ENCODE measurements at places on chromosomes 7 and 10. TPM values are rescaled to one million over a fixed set of nuclear protein-coding genes. Genes with fewer than 3 reads are reported as not detected.

- no peak for DNase-seq
Measured at GRCh38 chr7:5630670-5631069, 150.8 kb downstream of the RNF216 start.

DNA sequence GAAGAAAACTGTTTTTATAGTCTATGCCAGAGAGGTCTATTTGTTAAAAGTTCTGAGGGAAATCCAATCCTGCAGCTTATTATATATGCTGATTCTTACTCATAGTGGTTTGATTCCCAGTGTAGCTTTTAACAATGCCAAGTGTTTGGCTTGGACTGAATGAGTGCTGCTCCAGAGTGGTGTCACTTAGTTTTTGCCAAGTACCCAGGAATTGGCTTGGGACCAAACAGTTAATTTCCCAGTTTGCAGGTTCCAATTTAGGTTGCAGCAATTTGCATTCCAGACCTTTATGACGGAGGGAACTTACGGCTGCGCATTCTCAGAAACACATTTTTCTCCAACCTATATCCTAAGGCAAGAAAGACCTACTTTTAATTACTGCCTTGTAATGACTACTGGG, 32.4 kb downstream of the NSUN6 start:
- DNase-seq = no peak

DNA sequence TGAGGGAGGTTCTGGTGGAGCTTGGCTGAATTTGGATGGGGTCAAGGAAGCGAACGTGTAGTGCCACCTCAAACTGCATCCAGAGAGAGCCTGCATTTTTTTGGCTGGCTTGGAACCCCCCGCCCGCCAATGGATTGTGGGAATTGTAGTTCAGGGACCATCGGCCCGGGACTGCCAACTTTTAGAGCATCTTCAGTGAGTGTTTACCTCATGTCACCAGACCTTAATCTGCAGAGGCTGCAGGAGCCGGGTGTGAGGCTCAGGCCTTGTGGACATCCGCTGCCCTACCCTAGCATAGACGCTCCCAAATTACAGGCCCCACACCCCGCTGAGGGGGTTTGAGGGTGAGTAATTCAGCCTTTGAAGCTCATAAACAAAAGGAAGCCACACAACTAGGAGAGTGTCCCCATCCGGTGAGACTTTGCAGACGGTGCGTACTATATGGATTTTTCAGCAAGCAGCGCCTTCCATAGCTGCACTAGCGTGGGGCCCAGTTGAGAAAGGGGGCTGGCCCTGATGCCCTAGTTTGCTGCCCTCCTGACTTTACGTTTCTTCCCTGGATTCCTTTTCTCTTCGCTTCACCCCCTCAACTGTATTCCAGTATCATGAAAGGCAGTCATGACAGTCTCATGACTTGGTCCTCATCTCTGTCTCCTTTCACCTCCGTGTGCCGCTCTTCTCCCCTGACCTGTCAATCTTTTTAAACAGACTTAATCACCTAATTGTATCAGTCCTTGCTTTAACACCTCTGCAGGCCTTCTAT, 717 bp downstream of the CNPY4 start:
- DNase-seq = no peak

GRCh38 chr7:32427769-32428291, 62.4 kb downstream of the LSM5 start:
- peak; percentile 9 for DNase-seq

DNA sequence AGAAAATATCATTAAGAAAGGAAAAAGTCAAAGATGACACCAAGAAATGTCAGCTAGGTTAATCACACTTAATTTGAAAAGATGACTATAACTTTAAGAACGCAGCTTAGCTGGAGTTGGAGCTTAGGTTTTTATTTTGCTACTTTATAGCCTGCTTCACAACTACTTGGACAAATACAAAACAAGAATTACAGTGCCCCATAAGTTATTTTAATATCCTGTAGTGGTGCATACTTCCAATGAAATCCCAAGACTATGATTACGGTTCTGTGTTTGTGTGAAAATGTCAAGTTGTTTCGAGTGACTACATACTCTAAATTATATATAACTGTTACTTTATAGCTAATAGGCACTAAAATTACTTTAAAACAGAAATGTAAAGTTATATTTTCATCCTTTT, 244.6 kb upstream of the MGMT start:
- no peak for DNase-seq

DNA sequence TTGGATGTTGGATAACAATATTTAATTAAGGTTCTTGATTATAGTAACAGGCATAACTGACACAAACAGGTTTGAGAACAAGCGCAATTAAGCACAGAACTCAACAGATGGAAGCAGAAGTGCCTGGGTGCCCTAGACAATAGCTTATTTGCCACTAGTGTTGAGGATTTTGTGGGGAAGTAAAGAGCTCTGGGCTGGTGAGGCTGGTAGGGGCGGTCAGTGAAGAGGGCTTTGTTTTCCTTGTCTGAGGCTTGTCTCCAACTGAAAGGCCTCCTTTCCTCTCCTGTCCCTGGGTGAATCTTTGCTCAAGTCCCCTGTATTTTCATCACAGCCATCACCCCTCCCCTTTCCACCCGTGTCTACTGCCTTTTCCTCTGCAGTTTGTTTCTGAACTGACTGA, 104.6 kb downstream of the KAT6B start:
- DNase-seq = no peak

NPFFR1 gene
- total RNA-seq = 0.14 TPM

- DNase-seq = no peak
Measured at GRCh38 chr10:20535897-20536881, 360.9 kb downstream of the NEBL start.

CRTAC1 gene
- total RNA-seq = not detected

DNA sequence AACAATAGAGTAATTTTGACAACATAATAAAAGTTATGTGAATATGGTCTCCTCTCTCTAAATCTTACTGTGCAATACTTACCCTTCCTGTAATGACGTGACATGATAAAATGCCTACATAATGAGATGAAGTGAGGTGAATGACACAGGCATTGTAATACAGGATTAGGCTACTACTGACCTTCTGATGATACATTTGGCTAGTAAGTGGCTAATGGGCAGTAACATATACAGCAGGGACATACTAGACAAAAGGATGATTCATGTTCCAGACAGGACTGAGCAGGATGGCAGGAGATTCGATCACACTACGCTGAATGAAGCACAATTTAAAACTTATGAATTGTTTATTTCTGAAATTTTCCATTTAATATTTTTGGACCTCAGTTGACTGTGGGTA, 4.7 kb downstream of the C10orf88 start:
- no peak for DNase-seq

WDR86 gene
- total RNA-seq = 0.07 TPM

DNA sequence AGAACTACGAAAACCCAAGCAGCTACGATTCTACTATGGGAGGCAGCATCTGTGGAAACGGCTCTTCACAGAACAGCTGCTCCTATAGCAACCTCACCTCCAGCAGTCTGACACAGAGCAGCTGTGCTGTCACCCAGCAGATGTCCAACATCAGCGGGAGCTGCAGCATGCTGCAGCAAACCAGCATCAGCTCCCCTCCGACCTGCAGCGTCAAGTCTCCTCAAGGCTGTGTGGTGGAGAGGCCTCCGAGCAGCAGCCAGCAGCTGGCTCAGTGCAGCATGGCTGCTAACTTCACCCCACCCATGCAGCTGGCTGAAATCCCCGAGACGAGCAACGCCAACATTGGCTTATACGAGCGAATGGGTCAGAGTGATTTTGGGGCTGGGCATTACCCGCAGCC, 81.6 kb upstream of the SAMD8 start:
- no peak for DNase-seq

DNA sequence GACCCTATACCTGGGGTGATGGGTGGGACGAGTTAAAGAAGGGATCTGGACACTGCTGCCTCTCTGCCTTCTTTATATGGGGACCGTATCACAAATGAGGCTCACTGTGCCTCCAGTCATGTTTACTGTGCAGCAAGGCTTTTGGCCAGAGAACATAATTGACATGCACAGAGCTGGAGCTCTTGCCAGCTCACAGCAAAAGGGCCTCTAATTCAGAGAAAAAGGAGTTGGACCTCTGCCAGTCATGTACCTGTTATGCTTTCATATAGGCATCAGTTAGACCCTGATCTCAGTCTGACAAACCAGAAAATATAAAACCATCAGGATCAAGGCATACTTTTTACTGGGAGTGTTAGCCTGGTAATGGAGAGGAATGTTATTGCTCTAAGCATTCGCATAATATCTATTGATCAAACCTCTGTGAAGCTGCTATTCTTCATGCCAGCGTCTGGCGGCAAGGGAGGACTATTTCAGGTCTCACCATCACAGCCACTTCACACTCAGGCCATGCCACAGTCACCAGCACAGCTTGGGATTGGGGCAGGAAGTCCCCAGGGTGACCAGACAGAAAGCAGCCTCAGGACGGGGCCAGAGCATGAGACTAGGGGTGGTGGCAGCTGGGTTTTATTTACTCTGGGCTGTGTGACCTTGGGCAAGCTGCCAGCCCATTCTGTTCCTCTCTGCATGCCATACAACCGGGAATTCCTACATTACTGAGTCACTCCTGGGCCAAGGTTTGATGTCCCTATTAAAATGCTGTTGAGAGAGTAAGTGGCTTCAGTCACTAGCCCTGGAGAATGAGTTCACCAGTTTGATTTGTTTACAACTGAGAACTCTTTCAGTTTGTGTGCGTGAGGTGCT, 90.1 kb downstream of the NPSR1 start:
- peak; percentile 85 for DNase-seq

CAV2 gene
- 81.7 TPM for total RNA-seq

- DNase-seq = no peak
Measured at GRCh38 chr10:929960-930624, 1.4 kb downstream of the LARP4B start.

TMEM270 gene
- not detected for total RNA-seq

- DNase-seq = no peak
Measured at GRCh38 chr7:158856883-158857668, 718 bp downstream of the DYNC2I1 start.

DNA sequence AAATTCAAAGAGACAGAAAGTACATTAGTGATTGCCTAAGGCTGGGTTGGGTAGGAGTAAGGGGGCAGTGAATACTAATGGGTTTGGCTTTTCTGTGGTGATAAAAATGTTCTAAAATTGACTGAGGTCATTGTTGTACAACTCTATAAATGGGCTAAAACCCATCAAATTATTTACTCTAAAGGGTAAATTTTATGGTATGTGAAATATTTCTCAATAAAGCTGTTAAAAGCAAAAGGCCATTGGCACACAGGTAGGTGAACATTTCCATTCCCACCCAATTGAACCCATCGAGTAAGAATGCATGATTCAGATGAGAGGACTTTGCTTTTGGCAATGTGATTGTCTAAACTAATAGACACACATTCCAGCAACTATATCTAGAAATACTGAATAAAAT, 579.4 kb downstream of the GATA3 start:
- no peak for DNase-seq

DNA sequence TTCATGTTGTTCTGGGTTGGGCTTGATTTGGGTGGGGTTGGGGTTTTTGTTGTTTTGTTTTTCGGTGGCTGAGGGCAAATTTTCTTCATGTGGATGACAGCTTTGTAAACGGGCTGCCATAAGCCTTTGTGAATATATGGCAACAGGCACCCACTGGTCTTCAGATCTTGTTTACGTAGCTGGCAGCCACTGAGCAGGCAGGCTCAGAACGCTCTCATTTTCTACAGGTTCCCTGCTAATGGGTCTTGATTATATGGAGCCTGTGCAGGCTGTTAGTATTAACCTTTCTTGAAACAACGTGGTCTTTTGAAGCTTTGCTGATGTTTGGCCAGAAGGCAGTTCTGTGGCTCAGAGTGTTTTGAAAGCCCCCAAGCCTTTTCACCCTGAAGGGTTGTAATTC, 199.7 kb downstream of the TNS3 start:
- no peak for DNase-seq
